ENCODE measurements at places on chromosomes 6 and 20.

DNA sequence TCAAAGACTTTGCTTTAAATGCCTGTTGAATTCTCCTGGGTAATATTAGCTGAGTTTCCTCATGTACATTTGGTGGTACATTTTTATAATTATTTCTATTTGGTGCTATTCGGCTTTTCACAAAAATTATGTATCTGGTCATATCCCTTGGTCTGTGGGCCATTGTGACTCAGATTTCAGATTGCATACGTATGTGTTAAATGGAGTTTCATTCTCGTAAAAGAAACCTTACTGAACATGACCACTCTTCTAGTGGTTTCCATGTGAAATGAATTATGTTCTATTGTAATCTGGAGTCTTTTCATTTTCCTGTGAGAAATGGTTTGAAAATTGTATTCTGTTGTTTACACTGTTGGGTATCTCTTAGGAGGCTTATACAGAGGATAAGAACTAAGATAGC lies 386.2 kb upstream of the FLRT3 start:
- DNase-seq, result no peak

GRCh38 chr6:116969211-116969863 lies 92.3 kb downstream of the RFX6 start:
- no peak for DNase-seq

DNA sequence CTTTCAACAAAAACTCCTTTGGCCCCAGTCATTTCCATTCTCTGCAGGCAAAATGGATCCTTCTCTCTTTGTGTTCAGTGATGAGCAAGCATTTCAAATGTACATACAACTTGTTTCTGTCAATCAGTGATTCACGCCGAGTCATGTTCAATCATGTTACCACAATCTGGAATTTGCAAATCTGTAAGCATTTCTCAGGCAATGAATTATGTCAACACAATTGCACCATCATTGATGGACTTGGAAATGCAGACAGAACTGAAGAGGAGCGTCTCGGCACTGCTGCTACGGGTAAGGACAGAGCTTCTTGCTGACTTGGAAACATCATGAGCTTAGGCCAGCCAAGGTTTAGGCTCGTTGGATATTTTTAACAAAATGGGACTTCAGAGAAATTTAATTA lies 132.8 kb upstream of the AGPAT4 start:
- DNase-seq, result no peak

- DNase-seq, result no peak
Measured at GRCh38 chr20:19512886-19513677, 245.0 kb upstream of the RIN2 start.

GRCh38 chr6:32424589-32425300 lies 14.9 kb upstream of the HLA-DRA start:
- no peak for DNase-seq

DNA sequence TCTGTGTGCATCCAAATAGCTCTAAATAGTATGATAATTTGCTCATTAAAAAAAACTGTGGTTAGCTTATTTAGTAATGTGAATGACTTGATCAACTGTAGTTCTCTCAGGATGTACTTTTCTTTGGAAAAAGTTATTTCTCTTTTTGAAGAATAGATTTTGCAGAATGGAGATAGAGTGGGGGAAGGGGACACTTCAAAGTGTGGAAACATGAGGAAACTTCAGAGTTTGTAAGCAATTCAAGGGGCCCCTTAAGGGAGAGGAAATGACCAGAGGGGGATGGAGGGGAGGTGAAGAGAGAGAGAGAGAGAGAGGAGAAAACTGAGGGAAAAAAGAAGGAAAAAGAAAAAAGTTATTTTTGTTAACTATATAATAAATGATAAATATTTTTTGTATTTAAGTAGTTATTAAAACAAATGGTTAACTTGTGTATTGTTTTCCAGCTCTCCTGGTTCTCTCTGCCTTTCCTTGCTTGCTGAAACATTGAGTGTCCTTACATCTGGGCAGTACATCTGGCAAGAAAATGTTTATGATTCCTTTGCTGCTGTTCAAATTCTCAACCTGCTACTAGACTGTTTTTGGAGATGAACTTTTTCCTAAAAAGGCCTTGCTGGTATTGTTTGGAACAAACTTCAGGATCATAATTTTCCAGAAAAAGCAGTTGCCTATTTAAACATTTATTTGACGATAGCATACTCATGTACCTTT lies 497.5 kb upstream of the CITED2 start:
- no peak for DNase-seq

DNA sequence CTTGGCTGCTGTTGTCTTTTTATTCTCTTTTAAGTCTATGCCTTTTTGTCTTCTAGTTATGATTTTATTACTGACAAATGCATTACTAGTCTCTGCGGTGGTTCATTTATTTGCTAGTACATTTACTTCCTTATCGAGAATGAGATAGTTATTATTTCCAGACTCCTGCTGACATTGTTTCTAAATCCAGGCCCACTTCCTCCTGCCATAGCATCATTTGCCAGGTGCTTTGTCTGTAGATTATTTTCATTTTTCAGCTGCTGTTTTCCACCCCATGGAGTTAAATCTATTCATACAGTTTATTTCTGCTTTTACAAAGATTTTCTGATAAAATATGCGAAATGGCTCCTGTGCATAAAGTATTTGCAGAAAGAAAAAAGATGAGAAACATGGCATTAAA lies 459.7 kb downstream of the MMUT start:
- no peak for DNase-seq

- no peak for DNase-seq
Measured at GRCh38 chr6:166465003-166465399, 82.3 kb upstream of the MPC1 start.

GRCh38 chr20:5919626-5920544 lies 30.4 kb downstream of the TRMT6 start:
- DNase-seq, result no peak

DNA sequence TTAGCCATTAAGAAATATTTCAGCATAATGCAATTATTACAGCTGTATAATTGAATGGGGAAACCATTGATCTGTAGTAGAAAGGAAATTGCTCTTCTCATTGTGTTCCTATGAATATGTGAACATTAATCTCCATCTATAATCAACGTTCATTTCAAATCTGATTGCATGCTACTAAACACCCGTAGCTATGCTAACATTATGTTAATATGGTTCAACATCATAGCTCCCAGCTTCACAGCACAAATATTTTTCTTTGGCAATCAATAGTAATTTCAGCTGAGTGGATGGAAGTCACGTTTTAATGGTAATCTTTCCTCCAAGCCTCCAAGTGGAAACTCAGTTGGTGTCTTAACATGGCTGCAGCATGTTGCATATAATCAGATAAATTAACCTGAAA lies 454.4 kb downstream of the MAFB start:
- no peak for DNase-seq

GRCh38 chr20:20207291-20207690 lies 155.0 kb downstream of the CFAP61 start:
- no peak for DNase-seq

- DNase-seq, result no peak
Measured at GRCh38 chr20:53952528-53953096, 117.8 kb downstream of the BCAS1 start.

- DNase-seq, result no peak
Measured at GRCh38 chr20:47129306-47129705, 227.2 kb downstream of the ZMYND8 start.

DNA sequence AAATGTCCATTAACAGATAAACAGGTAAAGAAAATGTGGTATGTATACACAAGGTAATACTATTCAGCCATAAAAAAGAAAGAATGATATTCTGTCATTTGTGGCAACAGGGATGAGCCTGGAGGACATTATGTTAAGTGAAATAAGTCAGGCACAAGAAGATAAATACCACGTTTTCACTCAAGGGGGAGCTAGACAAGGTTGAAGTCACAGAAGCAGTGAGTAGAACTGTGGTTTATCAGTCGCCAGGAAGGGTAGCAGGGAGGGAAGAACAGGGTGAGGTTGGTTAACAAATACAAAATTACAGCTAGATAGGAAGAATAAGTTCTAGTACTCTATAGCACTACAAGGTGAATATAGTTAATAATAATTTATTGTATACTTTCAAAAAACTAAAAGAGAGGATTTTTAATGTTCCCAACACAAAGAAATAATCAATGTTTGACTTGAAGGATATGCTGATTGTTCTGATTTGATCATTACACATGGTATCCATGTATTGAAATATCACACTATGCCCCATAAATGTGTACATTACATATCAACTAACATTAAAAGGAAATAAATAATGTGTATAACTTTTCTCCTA lies 21.1 kb downstream of the RTN4IP1 start:
- no peak for DNase-seq

DNA sequence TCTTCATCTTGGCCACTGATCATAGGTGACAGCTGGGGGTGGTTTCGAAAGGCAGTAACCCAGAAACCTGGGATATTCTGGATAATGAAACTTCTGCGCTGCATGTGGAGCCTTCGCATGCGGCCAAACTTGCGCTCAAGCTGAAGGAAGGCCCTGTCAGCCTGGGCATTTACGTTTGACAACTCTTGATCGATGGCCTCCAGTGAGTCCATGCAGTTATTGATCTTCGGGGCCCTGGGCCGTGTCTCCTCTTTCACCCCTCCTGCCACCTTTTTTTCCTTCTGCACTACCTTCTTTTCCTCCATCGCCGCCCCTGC lies 729 bp downstream of the TSPYL4 start:
- no peak for DNase-seq

- no peak for DNase-seq
Measured at GRCh38 chr20:53828682-53829254, 235.1 kb upstream of the ZNF217 start.

DNA sequence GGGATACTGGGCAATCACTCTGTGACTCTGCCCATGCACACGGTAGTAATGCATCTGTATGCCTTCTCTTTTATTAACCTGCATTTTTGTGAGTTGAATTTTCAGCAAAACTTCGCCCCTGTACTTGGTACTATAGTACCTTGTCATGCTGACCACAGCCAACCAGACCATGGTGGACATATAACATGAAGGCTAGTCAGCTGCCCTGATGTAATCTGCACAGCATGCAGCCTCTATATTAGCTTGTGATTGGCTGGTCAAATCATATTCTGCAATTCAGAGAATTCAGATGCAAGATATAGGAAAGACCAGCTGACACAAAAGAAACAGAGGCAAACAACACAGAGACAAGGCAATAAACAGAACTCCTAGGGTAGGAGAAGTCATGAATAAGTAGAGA lies 200.9 kb upstream of the JARID2 start:
- DNase-seq, result no peak

DNA sequence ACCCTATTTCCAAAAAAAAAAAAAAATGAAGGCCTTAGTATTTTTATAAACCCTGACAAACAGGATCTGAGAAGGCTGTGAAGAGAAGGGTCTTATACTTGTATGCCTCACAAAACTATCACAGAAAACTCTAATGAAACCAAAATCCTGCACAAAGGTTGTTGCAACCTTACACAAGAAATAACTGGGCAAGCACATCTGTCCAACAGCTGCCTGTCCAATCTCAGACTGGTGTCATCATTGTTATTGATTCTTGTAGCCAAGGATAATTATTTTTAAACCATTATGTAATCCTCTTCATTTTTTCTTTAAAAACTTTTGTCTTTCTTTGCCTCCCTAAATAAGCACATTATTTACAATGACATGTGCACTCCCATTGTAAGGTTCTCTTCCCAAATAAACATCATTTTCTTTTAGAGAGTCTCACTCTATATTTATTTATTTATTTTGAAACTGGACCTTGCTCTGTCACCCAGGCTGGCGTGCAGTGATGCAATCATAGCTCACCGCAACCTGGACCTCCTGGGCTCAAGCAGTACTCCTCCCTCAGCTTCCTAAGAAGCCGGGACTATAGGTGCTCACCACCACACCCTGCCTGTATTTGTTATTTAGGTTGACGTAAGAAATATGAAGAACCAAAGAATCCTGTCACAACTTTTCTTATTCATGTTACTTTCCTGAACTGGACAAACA lies 697.1 kb downstream of the DOK5 start:
- no peak for DNase-seq

DNA sequence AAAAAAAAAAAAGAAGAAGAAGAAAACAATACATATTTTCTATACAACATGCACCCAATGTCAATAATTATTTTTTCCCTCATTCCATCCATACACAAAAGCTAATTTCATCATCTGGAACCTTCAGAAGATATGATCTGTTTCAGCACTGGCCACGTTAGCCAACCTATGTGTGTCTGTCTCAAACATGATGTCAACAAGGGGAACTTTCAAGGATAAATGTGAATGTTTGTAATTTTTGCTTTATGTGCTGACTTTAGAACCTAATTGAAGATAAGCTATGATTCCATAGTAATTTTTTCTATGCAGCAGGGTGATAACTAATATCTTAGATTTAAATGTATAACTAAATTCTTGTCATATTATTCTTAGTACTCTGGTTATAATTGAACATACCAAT lies 37.9 kb downstream of the IPCEF1 start:
- DNase-seq, result no peak

GRCh38 chr20:46117704-46118467 lies at the start of gene CD40:
Gene CD40, plus strand, starts transcription at chr20:46118314. Its CDS starts 30 bp downstream, at chr20:46118344.
- peak; percentile 94 for DNase-seq

GRCh38 chr6:89711801-89712200 lies 73.3 kb upstream of the LYRM2 start:
- no peak for DNase-seq

GRCh38 chr6:125954735-125955339 lies 1.7 kb upstream of the HINT3 start:
- no peak for DNase-seq

DNA sequence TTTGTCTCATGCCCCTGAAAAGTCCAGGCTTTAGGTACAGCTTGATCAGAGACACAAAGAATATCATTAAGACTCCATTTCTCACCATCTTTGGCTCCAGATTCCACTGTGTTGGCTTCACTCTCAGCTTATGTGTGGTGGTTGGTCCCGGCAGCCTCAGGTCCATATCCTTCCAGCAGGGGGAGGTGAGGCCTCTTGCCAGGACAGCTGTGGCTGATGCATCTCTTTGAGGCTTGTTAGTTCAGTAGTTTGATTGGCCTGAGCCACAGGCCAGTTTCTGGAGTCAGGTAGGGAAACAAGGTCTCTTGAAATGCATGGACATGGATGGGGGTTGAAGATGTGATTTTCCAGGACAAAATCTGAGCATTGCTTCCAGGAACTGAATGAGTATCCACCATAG lies 62.4 kb downstream of the JAG1 start:
- DNase-seq, result peak; percentile 71
